H9 (cell line): ENCODE measurements at places on chromosomes 6 and 20. TPM values are rescaled to one million over a fixed set of nuclear protein-coding genes. Genes with fewer than 3 reads are reported as not detected.

Gene CFB
- total RNA-seq: 0.31 and 0.39 TPM in 2 replicates

Gene TP53RK
- 21.1 and 21.5 TPM in 2 replicates for total RNA-seq

Gene SLC32A1
- total RNA-seq: 0.24 and 0.33 TPM in 2 replicates

Gene SERINC1
- total RNA-seq: 46.5 and 48.4 TPM in 2 replicates

Gene STMND1
- total RNA-seq: not detected in 2 replicates

Gene BFSP1
- 8.6 and 9.4 TPM in 2 replicates for total RNA-seq

Gene TMC2
- total RNA-seq: not detected in 2 replicates

Gene DDRGK1
- total RNA-seq: 56.2 and 58.1 TPM in 2 replicates

Gene PSMB9
- total RNA-seq: 3.2 and 3.5 TPM in 2 replicates

Gene NHLRC1
- 1.0 and 1.5 TPM in 2 replicates for total RNA-seq

DNA sequence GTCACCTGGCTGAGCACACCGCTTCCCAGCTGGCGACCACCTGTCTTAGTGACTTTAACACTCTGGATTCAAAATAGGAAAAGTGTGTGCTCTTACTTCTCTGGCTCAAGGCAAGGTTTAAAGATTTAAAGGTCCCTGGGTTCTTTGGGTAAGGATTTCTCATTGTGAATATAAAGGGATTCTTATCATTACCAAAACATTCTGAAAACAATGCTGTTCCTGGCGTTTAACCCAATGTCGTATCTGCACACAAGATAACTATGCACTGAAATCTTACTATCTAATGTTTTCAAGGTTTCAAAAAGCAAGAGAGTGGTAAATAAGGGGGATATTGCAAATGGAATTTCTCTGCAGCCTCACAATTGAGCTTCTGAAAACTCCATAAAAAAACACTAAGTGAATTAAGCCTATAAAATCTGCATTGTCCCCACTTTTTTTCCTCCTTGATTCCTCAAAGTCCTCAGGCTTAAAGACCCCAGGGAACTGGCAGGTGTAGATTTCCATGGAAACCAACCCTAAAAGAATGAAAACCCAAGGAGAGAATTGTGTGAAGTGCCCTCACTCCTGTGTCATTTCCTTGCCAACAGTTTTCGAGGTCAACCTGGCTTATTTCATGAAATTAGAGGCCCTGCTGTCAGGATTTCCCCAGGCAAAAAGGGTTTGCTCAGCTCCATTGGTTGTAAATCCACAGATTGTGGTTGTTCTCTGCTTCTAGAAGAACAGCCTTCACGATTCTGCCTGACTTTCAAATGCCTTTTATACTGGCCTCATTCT, 44.0 kb downstream of the BMP2 start:
- H3K27me3 ChIP-seq: no peaks in the 10 kb centered on the region
- H3K36me3 ChIP-seq: peaks cover 2% of the 10 kb centered on the region; the same call in 1 of the 2 replicates
- H3K27ac ChIP-seq: no peak overlapping the region
- H3K4me3 ChIP-seq: no peak overlapping the region
- H3K4me1 ChIP-seq: peaks cover 7% of the 10 kb centered on the region

DNA sequence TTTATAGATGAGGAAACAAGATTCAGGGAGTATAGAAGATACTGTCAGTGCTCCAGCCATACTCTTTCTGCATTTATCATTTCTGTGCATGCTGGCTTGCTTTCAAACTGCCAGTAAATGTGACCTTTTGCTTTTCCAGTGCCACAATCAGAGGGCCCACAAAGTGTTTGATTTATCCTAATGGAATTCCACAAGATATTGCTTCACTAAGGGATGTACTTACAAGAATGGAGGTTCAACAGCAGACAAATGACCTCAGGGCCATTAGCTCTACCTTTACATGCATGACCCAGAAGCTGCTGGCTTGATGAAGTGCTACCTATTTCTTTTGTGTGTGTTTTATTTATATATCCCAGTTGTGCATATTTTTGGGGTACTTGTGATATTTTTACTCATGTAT, 171.5 kb upstream of the GRIK2 start:
- DNase-seq: no peak
- H3K27me3 ChIP-seq: no peaks in the 10 kb centered on the region
- peaks cover 4% of the 10 kb centered on the region for H3K36me3 ChIP-seq

GRCh38 chr20:48238781-48239180, 453.5 kb upstream of the SULF2 start:
- H3K4me3 ChIP-seq: no peak overlapping the region
- no peaks in the 10 kb centered on the region for H3K27me3 ChIP-seq
- no peaks in the 10 kb centered on the region; the same call in 1 of the 2 replicates for H3K36me3 ChIP-seq
- peaks cover 3% of the 10 kb centered on the region; the same call in 1 of the 2 replicates for H3K4me1 ChIP-seq
- no peak overlapping the region for H3K27ac ChIP-seq

GRCh38 chr6:57262901-57263694, 41.0 kb upstream of the RAB23 start:
- no peaks in the 10 kb centered on the region for H3K4me1 ChIP-seq
- H3K27ac ChIP-seq: no peak overlapping the region
- H3K4me3 ChIP-seq: no peak overlapping the region
- no peak for DNase-seq
- H3K36me3 ChIP-seq: no peaks in the 10 kb centered on the region
- H3K27me3 ChIP-seq: no peaks in the 10 kb centered on the region

GRCh38 chr6:43715056-43715788, 27.6 kb upstream of the MRPS18A start:
- no peaks in the 10 kb centered on the region for H3K4me1 ChIP-seq
- H3K27me3 ChIP-seq: no peaks in the 10 kb centered on the region
- H3K4me3 ChIP-seq: no peak overlapping the region
- no peak for DNase-seq
- H3K27ac ChIP-seq: no peak overlapping the region
- H3K36me3 ChIP-seq: no peaks in the 10 kb centered on the region

DNA sequence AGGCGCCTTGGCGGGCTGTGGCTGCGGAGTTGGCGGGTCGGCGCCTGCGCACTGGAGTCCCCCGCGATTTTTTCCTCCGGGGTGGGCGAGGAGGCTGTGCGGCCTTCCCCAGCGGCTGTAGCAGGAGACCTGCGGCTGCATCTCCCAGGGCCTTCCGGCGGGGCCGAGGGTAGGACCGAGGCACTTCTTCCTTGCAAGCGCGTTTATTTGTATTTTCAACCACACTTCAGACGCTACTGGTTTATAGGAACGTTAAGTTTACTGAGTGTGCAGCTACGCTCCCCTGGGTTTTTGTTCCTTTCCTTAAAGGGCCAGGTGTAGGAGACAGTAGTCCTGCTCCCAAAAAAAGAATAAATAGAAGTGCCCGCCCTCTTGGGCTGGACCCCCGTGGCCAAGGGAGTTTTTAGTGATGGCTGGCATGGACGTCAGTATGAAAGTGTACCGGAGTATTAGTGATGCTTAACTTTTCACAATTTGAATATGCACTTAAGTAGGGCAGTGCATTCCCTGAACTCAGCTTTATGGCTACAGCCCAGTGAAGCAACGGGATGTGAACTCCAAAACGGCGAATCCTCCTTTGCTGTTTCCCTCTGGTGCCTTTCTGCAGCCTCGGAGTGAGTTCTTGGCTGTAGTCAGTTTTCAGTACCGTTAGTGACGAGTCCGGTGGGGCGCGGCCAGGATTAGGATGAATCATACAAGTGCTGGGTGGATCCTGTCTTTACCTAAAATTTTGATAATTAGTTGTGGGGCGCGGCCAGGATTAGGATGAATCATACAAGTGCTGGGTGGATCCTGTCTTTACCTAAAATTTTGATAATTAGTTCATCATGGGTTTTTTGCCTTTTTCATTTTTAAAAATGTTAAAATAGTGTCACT, 1.0 kb upstream of the FBXO5 start:
- peak overlapping the region; percentile 98 for H3K4me3 ChIP-seq
- DNase-seq: peak; percentile 96
- H3K27me3 ChIP-seq: no peaks in the 10 kb centered on the region
- H3K36me3 ChIP-seq: peaks cover 22% of the 10 kb centered on the region
- H3K27ac ChIP-seq: peak overlapping the region; percentile 50

- no peaks in the 10 kb centered on the region for H3K27me3 ChIP-seq
- no peaks in the 10 kb centered on the region for H3K4me1 ChIP-seq
- DNase-seq: no peak
- no peak overlapping the region for H3K27ac ChIP-seq
- H3K4me3 ChIP-seq: no peak overlapping the region
Measured at GRCh38 chr20:45917790-45918141, 5.8 kb upstream of the PLTP start.

- H3K27me3 ChIP-seq: no peaks in the 10 kb centered on the region
- H3K27ac ChIP-seq: no peak overlapping the region
- no peak overlapping the region for H3K4me3 ChIP-seq
- DNase-seq: no peak
Measured at GRCh38 chr6:20202324-20202658, 10.0 kb downstream of the MBOAT1 start.

- H3K27ac ChIP-seq: no peak overlapping the region
- H3K36me3 ChIP-seq: no peaks in the 10 kb centered on the region
- DNase-seq: no peak
- H3K4me3 ChIP-seq: no peak overlapping the region
- H3K4me1 ChIP-seq: peaks cover 3% of the 10 kb centered on the region; the same call in 1 of the 2 replicates
Measured at GRCh38 chr20:11799281-11799684, 118.4 kb upstream of the BTBD3 start.

DNA sequence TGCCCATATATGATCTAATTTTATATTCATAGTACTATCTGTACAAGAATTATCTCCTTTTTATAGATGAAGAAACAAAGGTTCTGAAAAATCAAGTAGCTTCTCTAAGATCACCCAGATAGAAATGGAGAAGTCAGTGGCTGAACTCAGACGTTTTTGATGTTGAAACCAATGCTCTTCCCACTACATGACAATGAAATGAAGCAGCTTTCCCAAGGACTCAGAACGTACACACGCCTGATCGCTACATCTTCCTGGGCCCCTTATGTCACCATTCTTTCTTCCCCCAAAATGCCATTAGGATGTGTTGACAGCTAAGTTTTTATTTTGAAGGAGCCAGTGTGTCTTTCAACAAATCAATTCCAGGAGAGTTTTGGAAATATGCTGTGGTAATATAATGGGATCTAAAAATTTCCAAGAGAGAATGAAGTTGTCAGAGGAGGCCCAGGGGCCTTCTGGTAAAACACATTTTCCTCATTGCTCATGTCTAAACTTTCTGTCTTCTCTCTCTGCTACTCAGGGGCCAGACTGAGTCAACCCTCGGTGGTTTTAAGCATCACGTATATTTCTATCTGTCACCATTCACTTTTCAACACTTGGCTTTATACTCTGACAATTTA, 98.1 kb upstream of the COL21A1 start:
- H3K4me3 ChIP-seq: no peak overlapping the region
- H3K4me1 ChIP-seq: no peaks in the 10 kb centered on the region
- no peak overlapping the region for H3K27ac ChIP-seq
- no peak for DNase-seq
- H3K36me3 ChIP-seq: peaks cover 2% of the 10 kb centered on the region; the same call in 1 of the 3 replicates
- H3K27me3 ChIP-seq: no peaks in the 10 kb centered on the region

DNA sequence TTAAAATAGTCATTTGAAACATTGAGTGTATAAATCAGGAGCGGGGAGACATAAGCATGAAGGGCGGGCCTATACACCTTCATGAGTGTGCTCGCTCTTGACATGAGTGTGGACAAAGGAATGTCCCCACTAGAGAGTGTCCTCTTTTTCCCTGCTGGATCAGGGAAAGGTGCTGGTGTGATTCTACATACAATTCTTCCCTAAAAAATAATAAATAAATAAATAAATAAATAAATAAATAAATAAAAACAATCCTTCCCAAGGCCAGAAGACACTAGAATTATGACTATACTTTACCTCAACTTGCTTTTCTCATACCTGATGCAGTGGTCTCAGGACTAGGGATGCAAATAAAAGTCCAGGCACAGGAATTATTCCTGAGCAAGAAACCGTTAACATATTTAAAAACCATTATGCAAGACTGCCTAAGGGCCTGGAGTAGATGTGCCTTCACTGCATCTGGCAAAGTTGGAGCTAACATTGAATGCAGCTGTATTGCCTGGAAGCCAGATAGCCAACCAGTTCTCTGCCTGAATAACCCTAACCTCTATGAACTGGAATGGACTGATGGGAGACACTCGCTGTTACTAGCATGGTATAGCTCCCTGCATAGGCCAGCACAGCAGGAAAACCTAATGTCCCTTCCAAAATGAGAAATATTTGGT, 37.5 kb upstream of the MICB start:
- no peak for DNase-seq
- peaks cover 6% of the 10 kb centered on the region; the same call in 1 of the 2 replicates for H3K4me1 ChIP-seq
- H3K36me3 ChIP-seq: no peaks in the 10 kb centered on the region
- no peak overlapping the region for H3K4me3 ChIP-seq
- no peak overlapping the region for H3K27ac ChIP-seq

GRCh38 chr6:7332090-7332745, 19.2 kb upstream of the SSR1 start:
- H3K27me3 ChIP-seq: no peaks in the 10 kb centered on the region
- no peaks in the 10 kb centered on the region for H3K4me1 ChIP-seq
- H3K4me3 ChIP-seq: no peak overlapping the region

GRCh38 chr6:74573613-74574012, 632.2 kb downstream of the COL12A1 start:
- H3K36me3 ChIP-seq: no peaks in the 10 kb centered on the region
- no peak for DNase-seq
- H3K27me3 ChIP-seq: no peaks in the 10 kb centered on the region
- H3K4me1 ChIP-seq: no peaks in the 10 kb centered on the region

DNA sequence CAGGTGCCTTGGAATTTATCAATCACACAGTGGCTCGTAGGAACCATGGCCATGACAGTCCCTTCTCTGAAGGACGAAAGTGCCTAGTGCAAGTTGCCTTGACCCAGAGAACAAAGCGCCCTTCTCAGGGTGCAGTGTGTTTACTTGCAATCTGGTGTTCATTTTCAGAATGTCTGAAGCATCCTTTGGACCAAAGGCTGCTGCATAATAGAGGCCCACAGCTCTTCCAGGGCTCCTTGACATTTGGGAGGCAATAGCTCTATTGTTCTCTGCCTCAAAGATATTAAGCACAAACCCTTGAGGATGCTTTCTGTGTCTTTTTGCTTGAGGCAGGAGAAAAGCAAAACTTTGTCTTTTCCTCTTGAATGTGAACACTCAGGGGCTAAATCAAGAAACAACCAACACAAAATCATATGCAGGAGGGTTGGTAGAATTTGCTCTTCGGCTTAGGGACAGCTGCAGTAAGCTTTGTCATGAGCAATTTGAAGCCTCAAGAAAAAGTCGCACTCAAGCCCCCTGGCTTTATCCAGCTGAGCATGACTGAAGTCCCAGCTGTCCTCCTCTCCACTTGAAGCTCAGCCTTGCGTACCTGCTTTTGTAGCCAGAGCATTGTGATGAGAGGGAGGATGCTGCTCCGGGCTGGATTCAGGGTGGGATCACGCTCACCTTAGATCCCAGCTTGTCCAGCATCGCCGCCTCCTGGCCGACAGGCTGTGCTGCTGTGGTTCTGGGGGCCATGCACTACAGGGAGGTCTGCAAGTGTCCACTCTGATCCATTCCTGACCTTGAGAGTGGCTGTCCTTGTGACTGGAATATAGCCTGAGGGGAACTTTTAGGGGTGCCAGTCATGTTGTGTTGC, 495.4 kb downstream of the CDH26 start:
- H3K36me3 ChIP-seq: no peaks in the 10 kb centered on the region
- no peak overlapping the region for H3K27ac ChIP-seq
- peak; percentile 72 for DNase-seq
